ENCODE measurements at places on chromosomes 1 and 21.

GRCh38 chr1:98364544-98364943 lies 297.0 kb upstream of the SNX7 start:
- no peak for DNase-seq

DNA sequence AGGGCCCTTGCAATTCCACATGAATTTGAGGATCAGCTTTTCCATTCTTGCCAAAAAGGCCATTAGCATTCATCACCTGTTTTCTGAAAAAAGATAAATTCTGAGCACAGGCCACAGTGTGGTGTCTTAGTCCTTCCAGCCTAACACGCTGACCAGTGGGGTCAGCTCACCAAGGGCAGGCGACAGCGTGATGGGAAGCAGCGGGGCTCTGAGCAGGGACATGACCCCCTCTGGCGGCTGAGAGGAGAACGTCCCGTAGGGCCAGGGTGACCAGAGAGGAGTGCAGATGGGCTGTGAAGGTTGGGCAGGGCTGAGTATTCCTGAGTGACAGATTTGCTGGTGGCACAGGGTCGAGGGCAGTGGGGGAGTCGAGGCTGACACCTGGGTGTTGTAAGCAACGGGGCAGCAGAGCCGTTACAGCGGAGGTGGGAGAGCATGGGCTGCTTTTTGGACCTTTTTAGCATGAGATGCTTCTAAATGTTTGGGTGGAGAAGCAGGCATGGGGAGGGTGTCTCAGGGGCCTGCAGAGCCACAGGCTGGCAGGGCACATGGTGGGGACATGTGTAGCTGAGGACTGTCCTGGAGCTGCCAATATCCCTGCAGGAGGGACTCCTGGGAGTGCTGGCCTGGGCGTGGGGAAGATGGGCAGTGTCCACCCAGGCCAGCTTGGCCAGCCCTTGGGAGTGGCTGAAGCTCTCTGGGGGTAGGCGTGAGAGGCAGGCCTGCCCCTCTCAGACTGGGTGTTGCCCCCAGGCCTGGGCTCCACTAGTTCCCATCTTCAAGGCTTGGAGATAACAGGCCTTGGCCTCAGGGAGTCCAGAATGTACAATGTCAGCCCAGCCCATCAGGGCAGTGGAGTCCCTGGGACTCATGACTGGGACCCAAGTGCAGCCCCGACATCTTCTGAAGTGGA lies 8.6 kb upstream of the CALML6 start:
- peak; percentile 57 for DNase-seq

DNA sequence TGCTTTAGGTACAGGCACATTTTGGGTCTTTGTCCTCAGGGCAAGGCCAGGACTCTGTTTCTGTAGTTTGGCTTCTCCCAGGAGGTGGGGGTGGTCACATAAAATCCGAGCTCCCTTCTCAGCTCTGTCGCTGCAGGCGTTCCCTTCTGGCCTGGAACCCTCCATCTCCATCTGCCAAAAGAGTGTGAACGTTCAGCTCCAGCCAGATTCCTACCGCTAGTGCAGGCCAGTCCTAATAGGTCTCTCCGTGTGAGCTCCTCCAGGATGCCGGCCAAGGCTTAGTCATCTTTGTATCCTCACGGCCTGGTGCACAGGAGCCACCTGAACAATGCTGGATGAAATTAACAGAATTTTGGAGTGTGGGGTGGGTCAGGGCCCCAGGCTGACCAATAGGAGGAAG lies 19.9 kb upstream of the KCNA10 start:
- DNase-seq = no peak

DNA sequence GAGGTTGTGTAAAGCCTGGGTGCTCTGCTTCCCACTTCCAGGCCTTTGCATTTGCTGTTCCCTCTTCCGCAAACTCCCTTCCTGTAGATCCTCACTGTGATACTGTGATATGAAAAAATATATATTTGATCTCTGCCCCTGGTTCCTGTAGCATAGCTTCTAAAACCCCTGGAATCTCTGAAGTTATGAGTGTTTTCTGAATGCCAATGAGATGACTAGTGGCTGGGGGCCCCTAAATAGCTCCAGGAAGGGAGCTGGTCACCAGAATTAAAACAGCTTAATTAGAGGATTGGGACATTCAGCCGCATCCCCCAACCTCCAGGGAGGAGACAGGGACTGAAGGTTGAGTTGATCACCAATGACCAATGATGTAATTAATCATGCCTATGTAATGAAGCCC lies 21.9 kb downstream of the DUSP10 start:
- DNase-seq = no peak

DNA sequence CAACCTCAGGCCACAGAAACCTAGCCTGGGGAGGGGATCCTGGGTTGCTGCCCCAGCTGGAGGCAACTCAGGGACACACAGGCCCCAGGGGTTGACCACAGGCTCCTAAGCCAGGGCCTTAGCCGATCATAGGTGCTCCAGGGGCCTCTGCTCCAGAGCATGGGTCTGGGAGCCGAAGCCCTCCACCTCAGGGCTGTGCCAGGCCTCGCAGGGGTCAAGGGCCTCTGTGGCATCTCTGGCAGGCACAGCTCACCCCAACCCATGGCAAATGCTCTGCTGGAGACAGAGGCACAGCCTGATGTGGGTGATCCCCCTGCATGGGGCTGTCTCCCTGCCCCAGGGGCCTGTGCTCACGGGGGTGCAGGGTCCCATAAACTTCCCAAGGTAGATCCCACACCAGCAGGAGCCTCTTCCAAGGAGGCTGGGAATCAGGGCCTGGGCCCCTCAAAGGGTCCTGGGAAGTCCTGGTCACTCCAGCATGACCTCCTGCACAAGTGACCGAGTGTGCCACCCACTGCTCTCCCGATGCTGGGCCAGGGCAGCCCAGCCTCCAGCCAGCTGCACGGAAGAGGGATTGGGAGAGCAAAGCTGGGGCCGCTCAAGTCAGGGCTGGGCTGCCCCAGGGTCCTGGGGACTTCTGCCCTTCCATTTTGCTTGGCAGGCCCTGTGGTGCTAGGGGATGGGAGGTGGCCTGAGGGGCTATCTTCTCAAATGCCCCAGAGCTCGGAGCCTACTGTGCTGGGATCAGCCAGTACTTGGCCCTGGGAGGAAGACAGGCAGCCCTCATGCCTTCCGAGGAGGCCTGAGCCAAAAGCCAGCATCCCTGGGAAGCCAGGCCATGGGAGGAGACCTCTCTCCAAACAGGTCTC lies 22.2 kb upstream of the PRSS38 start:
- DNase-seq = no peak

DNA sequence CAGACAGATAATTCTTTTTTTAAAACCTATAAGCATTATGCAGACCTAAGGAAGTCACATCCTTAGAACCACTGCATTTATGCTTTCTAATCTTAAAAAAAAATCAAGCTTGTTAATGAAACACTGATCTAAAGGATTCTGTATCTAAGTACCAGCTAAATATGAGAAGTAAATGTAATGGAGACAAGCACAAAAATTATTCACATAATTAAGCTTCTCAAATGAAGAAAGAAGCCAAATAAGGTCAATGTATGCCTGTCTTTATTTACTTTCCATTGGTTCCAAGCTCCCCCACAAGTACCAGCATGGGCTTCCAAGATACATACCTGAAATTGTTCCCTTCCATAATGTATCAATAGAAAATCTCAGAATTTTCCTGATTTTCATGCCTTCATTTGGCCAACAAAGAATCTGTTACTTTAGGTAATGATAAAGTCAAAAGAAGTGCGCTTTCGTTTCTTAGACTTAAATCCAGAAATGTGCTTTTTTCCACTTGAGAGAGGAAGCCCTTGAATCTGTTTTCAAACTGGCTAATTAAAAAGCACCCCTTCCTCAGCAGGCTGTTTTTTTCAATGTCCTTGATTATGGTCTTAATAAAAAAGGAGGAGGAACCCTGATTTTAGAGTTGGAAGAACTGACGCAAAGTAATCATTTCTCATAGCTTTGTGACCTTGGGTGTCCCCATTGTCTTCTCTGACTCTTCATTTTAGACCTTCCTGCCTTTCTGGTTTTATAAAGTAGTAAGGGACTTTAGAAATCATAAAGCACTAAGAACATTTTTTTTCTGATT lies 3.8 kb downstream of the RGS2 start:
- DNase-seq = no peak

Data from T-helper 1 cell (primary cell).